Posterior cingulate gyrus (tissue), 11 donors: ENCODE measurements at places on chromosomes 4 and X.

DNA sequence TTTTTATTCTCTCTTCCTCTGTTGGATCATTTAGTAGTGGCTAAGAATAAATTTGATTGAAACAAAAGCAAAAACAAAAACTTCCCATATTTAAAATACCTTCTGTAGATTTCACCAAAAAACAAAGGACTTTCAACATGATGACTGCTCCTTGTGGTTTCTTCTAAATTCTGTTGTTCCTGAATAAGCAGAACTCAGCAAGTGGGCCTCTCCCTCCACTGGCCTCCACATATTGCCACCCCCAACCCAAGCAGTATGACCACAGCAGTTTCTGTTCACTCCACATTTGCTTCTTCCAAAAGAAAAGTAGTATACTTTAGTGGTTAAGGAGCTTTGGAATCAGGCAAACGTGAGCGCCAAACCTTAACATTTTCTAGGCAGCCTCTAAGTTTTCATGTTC lies 114.7 kb downstream of the COX18 start:
- DNase-seq: no peak

- no peak for DNase-seq
Observed at GRCh38 chr4:139971111-139971510, 182.9 kb downstream of the MAML3 start.

GRCh38 chrX:110301194-110301593 lies 16.7 kb downstream of the AMMECR1 start:
- DNase-seq: no peak

DNA sequence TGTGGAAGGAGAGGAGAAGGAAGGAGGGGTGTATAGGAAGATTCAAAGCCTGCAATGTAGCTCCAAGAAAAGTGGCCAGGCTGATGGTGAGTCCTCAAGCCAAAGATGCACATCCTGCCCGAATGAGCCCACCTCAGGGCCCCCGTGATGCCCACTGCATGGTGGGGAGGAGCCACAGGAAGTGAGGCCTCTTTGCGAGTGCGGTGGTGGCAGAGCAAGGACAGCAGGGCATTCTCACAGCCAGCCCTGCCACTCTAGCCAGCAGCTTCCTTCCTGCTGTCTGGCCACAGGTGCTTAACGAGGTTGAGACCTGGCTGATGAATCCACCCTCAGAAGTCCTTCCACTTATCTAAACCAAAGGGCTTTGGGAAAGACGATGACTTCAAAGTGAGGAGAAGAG lies 55.8 kb downstream of the BCOR start:
- DNase-seq: no peak

DNA sequence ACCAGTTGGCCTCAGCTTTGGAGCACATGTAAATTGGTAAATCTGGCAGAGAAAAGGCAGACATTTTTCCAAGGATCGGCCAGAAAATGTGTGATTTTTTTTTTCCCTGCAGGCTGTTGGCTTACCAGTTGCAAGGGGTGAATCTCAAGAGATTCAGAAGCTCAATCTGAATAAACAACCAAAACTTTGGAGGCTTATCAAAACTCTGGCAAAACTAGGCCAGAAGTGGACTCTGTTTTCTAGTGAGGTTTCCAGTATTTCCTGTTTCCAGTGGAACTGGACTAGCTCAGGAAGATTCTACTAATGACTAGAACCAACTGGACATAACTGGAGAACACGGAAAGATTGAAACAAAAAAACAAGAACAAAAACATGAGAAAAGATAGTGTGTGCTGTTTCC lies 191.3 kb downstream of the SMIM20 start:
- no peak for DNase-seq

GRCh38 chr4:8736090-8736825 lies 135.4 kb downstream of the HMX1 start:
- no peak for DNase-seq

DNA sequence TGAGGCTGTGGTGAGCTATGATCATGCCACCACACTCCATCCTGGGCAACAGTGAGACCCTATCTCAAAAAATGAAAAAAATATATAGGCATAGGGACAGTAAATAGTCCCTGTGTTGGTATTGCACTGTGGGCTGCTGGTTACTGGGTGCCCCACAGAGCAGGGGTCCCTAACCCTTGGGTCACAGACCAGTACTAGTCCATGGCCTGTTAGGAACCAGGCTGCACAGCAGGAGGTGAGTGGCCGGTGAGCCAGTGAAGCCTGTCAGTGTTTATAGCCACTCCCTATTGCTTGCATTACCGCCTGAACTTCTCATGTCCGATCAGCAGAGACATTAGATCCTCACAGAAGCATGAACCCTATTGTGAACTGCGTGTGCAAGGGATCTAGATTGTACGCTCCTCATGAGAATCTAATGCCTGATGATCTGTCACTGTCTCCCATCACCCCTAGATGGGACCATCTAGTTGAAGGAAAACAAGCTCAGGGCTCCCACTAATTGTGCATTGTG lies 106.5 kb downstream of the TNIP2 start:
- DNase-seq: no peak
